ENCODE measurements at places on chromosomes 2 and 18.

DNA sequence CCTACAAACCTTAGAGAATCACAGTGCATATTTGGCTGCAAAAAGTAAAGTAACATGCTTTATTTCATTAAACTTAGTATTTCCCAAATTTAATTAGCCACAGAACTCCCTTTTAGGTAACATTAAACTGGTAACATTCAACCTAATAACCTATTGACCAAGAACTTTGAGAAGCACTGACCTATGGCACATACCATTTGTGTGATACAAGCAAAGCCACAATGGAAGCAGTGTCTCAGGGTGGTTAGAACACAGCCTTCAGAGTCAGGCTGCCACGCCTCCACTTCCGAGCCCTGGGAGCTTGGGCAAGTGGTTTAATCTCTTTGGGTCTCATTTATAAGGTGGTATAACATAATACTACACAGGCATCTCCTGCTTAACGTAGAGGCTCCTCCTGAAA lies 301.4 kb downstream of the PDE11A start:
- no peak for DNase-seq

DNA sequence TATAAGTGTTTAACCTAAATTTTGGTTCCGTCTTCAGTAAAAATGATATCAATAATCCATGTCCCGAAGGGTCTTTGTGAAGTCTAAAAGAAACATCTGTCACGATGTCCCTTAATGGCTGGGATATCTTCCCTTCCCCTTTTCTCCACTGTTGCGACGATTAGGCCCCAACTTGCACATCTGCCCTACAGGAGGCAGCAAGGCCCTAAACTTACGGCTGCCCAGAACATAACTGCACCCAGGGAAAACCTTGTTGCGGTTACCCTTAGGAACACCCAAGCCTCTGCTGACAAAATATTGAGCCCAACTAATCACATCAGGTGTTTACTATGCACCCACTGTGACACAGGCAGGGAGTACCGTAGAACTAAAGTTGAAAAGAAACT lies 1.3 kb upstream of the SMAD2 start:
- DNase-seq: no peak

DNA sequence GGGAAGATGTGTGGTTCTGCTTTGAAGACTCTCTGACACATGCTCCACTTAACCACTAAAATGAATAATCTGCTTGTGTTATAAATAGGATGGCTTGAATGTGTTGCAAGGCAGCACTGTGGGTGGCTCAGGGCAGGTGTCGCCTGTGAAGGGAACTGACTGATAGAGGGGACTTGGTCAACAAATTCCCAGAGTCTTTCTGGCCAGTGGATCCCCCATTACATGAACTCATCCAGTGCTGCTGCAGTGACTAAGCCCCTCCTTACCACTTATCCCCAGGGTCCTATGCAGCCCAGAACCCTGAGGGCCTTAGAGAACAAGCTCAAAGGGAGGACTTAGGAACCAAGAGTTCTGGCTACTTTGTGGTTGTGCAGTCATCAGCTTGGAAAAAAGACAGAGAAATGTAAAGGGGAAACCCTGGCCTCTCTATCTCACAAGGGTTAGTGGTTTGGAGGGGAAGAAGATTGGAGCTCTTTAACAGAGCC lies 226.2 kb upstream of the TNP1 start:
- DNase-seq: no peak

GRCh38 chr2:140502951-140503630 lies 1627.7 kb downstream of the LRP1B start:
- DNase-seq: no peak

DNA sequence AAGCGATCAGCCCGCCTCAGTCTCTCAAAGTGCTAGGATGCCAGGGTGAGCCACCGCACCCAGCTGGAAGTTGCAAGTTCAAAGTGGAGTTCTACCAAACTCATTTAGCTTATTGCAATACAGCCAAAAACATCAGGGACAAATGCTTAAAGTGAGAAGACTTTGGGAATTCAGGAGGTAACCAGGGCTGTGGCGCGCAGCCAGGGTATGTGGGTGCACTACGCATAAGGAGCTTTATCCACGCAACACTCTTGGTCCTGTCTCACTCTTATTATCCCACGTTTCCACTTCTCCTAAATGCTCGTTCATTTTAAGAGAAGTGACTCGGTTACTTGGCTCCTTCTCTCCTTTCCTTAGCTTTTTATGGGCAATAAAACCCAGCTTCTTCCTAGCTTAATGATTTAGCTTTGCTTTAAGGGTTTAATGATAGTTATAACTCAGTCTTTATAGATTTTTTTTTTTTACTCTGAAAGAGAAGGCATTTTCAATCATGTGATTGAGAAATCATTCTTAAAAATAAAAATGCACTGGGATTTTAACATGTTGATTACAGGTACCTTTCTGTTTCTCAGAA lies 199.8 kb downstream of the KCNE4 start:
- DNase-seq: no peak

DNA sequence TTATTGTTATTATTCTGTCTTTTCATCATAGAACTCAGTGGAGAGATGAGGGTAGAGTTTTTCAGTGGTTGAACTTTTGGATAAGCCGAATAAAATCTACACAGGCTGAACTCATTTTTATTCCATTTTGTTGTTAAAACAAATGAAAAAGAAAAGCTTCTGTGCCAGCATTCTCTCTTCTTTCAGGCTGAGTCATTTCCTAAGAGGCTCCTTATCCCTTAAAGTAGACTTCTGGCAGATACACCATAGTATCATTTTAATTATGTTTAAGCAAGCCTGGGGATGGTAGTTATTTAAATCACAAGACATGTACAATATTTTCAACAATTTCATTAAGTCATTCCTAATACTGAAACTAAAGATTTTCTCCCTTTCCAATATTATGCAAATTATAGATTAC lies 1364.0 kb upstream of the NRXN1 start:
- no peak for DNase-seq

- DNase-seq: no peak
Measured at GRCh38 chr18:78786776-78787175, 192.8 kb upstream of the SALL3 start.

- peak; percentile 80 for DNase-seq
Measured at GRCh38 chr2:68689553-68690537, 44.8 kb upstream of the ARHGAP25 start.

GRCh38 chr2:187054501-187055319 lies 205.7 kb upstream of the ZSWIM2 start:
- DNase-seq: no peak

Data from GM13977 (cell line).